Stomach (tissue), 19 donors: ENCODE measurements at places on chromosomes 2 and 18. TPM values are rescaled to one million over a fixed set of nuclear protein-coding genes. Genes with fewer than 3 reads are reported as not detected.

Gene TUBA4B
- total RNA-seq = not detected

Gene POTEC
- not detected for total RNA-seq

Gene TEX44
- total RNA-seq = not detected

Gene MC4R
- total RNA-seq = not detected

Gene PRKAG3
- total RNA-seq = not detected

Gene LRATD1
- total RNA-seq = 11.2 TPM

Gene CD207
- not detected for total RNA-seq

Gene GDF7
- not detected for total RNA-seq

Gene AFF3
- total RNA-seq = 78.8 TPM

Gene LAPTM4A
- total RNA-seq = 79.9 TPM

Gene UNC50
- 10.3 TPM for total RNA-seq

Gene CHRND
- not detected for total RNA-seq

GRCh38 chr18:32958746-32959145 is 185.9 kb upstream of the KLHL14 start:
- no peak for DNase-seq

GRCh38 chr2:1635823-1636222 is 108.5 kb downstream of the PXDN start:
- no peak for DNase-seq

DNA sequence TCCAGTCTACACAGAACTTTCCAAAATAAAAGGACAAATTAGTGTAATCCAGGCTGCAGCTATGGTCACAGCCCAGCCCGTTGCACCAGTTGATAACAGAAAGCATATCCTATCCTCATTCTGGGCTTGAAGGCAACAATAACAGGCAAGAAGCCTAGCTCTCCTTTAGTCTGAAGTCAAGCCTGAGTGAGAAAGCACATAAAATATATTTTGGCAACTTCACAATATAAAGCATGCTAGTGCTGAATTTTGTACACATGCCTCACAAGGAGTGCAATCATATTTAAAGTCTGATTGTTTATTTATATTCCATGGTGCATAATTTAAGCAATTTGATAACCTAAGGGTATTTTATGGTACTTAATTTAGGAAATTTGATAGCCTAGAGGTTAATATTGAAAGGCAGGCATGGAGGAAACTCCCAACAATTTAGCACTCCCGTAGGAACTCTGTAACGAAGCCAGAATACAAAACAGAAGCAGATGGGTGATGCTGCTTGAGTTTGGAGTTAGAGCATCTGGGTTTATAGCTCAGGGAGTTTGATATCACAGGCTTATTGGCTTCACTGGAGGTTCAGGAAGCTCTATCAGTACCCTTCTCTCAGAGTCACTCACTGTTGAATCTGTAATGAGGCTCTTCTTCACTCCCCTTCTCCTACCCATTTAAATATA is 1199.1 kb upstream of the GYPC start:
- no peak for DNase-seq

DNA sequence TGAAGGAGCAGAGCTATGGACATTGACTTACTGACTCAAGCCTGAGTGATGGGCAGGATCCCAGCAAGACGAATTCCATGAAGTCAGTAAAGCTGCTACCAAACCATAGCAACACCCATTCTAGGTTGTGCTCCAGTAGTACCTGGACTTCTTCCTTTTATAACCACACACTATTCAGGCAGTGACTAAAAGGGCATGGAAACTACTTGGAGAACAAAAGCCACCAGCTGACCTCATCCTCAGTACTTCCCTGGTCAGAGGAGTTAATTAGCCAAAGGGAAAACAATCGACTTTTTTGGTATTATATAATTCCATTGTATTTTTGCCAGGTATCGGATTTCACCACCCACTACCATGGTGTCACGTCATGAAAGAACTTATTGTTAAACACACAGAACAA is 237.1 kb downstream of the TTC32 start:
- no peak for DNase-seq

GRCh38 chr2:196142825-196143224 is 28.6 kb downstream of the STK17B start:
- no peak for DNase-seq

DNA sequence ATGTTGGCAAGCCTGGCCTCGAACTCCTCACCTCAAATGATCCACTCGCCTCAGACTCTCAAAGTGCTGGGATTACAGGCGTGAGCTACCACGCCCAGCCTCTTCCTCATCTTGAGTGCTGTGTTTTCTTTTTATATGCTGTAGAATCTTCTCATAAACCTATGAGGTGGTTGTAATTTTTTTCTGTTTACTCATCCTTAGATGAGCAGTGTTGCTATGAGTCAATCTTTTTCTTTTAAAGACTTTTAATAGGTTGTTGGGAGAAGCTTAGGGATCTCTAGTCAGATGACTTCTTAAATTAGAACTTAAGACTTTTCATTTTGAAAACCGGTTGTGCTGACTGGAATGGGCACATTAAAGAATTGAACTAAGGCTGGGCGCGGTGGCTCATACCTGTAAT is 8.7 kb upstream of the AAK1 start:
- no peak for DNase-seq

DNA sequence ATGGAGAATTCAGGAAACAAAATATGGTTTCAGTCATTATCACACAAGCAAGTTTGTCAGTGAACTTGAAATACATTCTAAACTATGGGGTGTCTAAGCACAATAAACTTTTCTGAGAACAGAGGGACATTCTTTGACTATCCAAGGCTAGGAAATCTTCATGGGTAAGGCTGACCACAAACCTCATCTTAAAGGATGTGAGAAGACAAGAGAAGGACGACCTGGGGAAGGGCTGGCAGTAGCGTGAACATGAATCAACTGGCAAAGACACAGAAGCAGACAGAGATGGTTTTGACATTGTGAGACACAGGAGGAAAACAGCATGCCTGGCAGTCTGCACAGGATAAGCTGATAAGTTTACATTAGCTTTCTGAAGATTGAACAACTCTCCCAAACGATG is 752.4 kb upstream of the SLC8A1 start:
- DNase-seq = no peak

GRCh38 chr2:49403637-49404036 is 249.3 kb upstream of the FSHR start:
- no peak for DNase-seq

DNA sequence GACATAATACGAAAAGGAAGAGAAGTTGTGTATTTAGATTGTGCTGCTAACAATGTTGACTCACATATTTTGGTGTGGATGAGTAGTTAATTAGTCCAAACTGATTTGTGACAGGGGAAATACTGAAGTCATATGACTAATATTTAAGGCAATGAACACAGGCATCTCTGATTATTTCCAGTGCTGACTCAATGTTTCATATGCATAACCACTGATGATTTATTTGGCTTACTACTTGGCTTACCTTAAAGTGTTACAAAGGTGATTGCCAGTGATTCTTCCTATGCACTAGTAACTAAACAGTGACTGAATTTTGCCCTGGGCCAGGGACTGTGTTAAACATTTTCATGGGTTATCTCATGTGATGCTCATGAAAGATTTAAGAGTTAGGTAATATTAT is 722.6 kb downstream of the METTL4 start:
- no peak for DNase-seq

DNA sequence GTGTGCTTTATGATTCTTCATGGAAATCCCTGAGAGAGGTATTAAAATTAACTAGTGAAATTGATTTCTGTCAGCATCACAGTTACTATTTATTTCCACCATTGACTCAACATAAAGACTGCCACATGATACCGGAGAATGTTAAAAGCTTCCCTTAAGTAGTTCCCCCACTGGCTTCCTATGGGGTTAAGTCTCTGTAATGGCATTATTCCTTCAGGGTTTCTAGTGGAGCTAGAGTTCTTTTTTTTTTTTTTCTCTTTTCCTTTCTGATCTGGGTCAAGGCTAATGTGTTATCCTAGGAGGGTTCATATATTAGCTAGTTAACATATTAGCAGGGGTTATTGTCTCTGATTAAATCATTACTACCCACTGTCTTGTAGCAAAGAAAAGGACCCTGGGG is 1919.1 kb upstream of the PIK3C3 start:
- DNase-seq = no peak

DNA sequence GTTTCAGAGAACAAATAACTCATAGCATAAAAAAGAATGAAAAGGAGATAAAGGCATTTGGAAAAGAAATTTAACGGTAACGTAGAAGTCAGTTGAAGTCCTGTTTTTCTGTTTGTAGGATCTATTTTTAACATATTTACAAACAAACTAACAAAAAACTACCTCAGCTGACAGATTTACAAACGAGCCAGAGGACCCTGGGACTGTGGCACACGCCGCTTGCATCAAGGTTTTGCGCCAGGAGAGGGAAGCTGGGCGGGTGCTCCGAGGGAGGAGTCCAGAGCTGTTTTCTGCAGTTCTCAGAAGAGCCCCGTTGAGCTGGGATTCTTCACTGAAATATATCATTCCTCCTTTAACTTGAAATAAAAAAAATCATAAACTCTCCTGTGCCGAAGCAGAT is 13.6 kb upstream of the TMEM18 start:
- no peak for DNase-seq

- DNase-seq = no peak
These were observed 101.2 kb downstream of the PTPN4 start for GRCh38 chr2:119860924-119861323.

DNA sequence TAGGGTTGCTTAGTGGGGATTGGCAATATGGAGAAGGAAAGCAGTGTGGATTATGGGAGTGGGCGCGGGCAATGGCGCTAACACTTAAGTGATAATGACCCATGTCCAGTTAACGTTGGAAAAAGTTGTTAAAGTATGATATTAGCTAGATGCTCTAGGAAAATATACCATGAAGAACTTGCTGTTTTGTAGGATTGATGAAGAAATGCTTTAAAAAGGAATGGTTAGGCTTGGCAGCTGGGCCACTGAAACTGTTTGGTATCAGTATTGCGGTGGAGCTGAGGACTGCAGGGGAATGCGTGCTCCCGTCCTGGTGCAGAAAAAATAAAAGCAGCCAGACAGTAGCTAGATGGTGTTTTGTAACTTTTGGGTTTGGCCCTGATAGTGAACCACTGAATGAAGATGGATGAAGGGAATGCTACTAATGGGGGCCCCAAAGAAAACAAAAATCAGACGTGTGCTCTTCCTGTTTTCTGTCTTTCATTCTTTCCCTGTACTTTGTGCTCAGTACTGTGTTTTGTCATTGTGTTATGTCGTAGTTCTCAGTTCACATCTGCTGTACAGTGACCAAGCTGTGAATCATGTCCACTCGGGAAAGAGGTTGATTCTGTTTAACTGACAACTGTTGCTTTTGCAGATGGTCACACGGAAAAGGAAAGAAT is 999 bp downstream of the INSIG2 start:
- peak; percentile 70 for DNase-seq

DNA sequence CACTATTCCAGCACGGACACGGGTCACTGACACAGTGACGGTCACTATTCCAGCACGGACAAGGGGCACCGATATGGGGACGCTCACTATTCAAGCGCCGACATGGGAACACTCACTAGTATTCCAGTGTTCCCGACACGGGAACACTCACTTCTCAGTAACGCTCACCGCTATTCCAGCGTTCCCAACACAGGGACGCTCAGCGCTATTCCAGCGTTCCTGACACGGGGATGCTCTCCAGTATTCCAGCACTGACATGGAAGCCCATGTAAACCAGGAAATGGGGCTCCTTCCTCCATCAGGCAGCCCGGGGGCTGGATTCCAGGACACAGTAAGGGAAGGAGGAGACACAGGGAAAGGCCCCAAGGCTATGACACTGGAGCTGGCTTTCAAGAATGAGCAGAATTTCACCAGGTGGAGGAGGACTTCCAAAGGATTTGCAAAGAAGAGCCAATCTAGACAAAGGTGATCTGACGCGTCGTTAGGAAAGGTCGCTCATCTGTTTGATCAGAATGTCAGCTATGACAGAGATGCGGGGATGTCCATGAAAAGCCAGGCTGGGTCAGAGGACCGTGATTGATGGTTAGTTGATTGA is 196.1 kb downstream of the EIPR1 start:
- DNase-seq = no peak

GRCh38 chr2:214077727-214078126 is 333.1 kb upstream of the VWC2L start:
- DNase-seq = no peak

DNA sequence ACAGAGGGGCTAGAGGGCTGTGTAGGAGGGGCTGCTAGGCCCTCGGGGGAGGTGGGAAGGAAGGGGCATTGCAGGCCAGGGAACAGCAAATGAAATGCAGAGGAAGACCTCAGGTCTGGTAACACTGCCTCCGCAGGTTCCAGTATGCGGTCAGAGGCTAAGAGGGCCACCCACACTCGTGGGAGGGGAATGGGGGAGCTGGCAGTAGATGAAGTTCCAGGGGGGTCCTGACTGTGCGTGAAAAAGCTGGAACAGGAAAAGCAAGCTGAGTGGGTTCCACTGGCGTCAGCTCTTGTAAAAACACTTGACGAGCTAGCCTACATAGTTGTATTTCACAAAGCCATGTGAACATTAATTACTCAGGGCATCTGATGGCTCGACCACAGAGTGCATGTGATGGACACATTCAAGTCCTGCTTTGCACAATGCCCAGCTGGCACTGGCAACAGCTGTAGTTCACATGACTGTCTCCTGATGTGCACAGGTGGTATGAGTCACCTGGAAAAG is 29.0 kb upstream of the PTPN4 start:
- DNase-seq = no peak

DNA sequence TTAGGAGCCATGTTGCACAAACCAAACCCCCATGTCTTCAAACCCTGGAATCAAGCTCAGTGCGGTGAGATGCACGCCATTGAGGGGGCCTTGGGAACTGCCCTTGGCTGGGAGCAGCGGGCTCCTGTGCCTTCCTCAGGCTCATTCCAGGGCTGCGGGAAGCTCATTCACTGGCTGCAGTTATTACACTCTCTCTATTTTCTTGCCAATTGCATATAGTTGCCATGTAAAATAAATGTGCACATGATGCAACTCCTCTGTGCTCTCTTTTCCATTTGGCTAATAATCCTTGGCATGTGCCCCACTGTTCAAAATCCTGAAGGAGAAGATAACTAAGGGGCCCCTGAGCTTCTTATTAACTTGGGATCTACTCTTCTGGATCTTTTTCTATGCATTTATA is 74.7 kb downstream of the KCTD1 start:
- DNase-seq = no peak

DNA sequence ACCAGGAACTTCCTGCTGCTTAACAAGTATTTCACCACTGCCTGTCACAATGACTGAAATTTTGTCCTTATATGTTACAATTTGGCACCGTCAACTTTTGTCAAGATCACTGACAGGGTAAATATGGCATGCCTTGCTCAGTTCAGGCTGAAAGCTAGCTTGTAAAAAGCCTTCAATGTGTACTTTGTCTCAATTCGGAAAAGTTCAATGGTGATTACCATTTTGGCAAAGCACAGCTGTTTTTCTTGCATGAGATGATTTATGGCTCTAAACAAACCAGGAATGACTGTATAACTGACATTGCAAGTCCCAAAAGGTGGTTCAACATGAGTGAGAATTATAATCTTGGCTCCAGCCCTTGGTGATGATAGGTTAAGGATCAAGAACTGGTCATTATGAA is 1255.2 kb downstream of the CNTNAP5 start:
- peak; percentile 1 for DNase-seq
